ENCODE measurements at places on chromosomes 3 and 15. TPM values are rescaled to one million over a fixed set of nuclear protein-coding genes. Genes with fewer than 3 reads are reported as not detected.

- no peak overlapping the region for H3K27ac ChIP-seq
- H3K4me1 ChIP-seq, result no peaks in the 10 kb centered on the region
- no peaks in the 10 kb centered on the region for H3K36me3 ChIP-seq
- DNase-seq, result no peak
- no peak overlapping the region for H3K4me3 ChIP-seq
These were observed 28.4 kb downstream of the SRPRB start for GRCh38 chr3:133833880-133834620.

- H3K4me3 ChIP-seq, result no peak overlapping the region
- H3K4me1 ChIP-seq, result peaks cover 9% of the 10 kb centered on the region
- H3K27me3 ChIP-seq, result no peaks in the 10 kb centered on the region
- H3K27ac ChIP-seq, result peak overlapping the region; percentile 65
- DNase-seq, result no peak
These were observed 773 bp downstream of the ANKRD28 start for GRCh38 chr3:15796771-15797641.

The SLC51A gene
- total RNA-seq, result not detected

The SLC22A13 gene
- total RNA-seq, result 0.63 TPM

GRCh38 chr15:77627581-77627980 lies 5.1 kb downstream of the LINGO1 start:
- no peak overlapping the region for H3K4me3 ChIP-seq
- H3K27ac ChIP-seq, result no peak overlapping the region
- DNase-seq, result no peak
- H3K36me3 ChIP-seq, result no peaks in the 10 kb centered on the region
- H3K4me1 ChIP-seq, result peaks cover 14% of the 10 kb centered on the region

The LIPC gene
- total RNA-seq, result 17.6 TPM

The AGBL1 gene
- not detected for total RNA-seq

GRCh38 chr3:124118397-124118796 lies 126.5 kb upstream of the ROPN1 start:
- H3K4me3 ChIP-seq, result no peak overlapping the region
- no peaks in the 10 kb centered on the region for H3K27me3 ChIP-seq
- H3K36me3 ChIP-seq, result no peaks in the 10 kb centered on the region
- DNase-seq, result no peak

DNA sequence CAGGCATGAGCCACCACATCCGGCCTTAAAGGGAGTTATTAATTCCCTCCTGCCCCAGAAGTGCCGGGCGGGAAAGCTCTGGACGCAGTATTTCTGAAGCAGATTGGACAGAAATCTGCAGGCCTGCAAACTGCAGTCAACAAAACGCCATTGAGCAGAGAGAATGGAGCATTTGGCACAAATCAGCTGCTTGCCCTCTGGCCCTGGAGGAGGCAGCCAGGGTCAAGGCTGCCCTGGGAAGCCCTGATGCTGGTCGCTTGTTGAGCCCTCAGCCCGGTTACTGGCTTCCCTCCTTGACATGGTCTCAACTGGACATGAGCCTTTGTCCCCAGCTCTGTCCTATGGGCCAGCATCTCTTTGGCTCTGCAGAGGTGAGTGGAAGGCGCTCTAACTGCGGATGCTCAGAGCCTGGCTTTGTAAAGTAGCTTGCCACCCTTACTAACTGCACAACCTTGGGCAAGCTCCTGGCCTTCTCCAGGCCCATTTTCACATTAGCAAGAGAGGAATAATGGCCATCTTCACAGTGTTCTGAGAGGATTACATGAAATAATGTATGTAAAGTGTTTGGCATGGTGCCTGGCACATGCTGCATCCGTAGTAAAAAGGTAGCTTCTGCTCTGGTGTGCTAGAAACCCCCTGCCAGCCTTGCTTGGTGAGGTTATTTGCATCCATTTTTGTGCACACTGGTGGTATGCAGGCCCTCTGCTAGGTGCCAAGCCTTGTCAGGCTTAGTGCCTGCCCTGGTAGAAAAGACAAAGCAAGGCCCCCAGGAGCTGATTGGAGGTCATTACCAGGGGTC lies 4.1 kb downstream of the SEMA4B start:
- no peaks in the 10 kb centered on the region for H3K36me3 ChIP-seq
- no peak for DNase-seq
- H3K4me3 ChIP-seq, result no peak overlapping the region
- no peak overlapping the region for H3K27ac ChIP-seq

DNA sequence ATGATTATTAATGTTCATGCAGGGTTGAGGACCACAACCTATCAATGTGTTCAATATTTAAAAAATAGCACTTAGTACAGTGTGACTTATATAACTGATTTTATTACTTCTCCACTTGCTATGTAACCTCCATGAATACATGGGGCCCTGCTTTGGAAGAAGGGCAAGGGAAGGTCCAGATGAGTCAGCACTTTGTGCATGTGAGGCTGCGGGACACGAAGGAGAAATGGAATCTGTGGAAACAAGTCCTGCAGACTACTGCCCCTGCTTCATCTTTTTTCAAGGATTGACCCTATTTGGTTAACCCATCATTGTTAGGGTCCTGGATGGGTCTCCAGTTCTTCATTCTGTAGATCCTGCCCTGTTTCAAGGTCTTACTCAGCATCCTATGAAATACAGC lies 1.6 kb downstream of the NXPE3 start:
- no peak overlapping the region for H3K4me3 ChIP-seq
- DNase-seq, result no peak
- H3K27me3 ChIP-seq, result no peaks in the 10 kb centered on the region

GRCh38 chr3:169822540-169822939 lies 9.8 kb upstream of the LRRC34 start:
- H3K4me1 ChIP-seq, result no peaks in the 10 kb centered on the region
- H3K36me3 ChIP-seq, result no peaks in the 10 kb centered on the region
- DNase-seq, result no peak
- no peaks in the 10 kb centered on the region for H3K27me3 ChIP-seq
- H3K4me3 ChIP-seq, result peak overlapping the region; percentile 41

GRCh38 chr15:28979208-28979841 lies 93.6 kb downstream of the APBA2 start:
- DNase-seq, result no peak
- no peaks in the 10 kb centered on the region for H3K36me3 ChIP-seq
- H3K27me3 ChIP-seq, result no peaks in the 10 kb centered on the region

- H3K36me3 ChIP-seq, result no peaks in the 10 kb centered on the region
- H3K27me3 ChIP-seq, result no peaks in the 10 kb centered on the region
- H3K27ac ChIP-seq, result no peak overlapping the region
- H3K4me1 ChIP-seq, result peaks cover 8% of the 10 kb centered on the region
- DNase-seq, result no peak
- no peak overlapping the region for H3K4me3 ChIP-seq
These were observed 112.2 kb upstream of the RBMS3 start for GRCh38 chr3:29168696-29169095.

DNA sequence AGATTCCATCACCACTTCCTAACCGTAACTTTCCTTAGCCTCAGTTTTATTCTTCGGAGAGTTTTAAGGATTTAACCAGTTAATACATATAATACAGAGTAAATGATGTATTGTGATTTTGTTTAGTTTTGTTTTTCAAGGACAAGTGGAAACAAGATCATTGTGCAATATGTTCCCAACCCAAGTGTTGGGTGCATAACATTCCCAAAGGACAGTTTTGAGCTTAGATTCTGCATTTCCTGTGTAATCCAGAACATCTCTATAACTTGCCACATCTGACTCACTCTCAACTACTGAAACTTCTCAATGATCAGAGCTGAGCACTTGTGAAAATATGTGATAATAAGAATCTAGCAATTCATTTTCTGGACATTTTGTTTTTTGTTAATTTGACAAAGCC lies 466.1 kb upstream of the PPP2R3A start:
- H3K4me3 ChIP-seq, result no peak overlapping the region
- no peaks in the 10 kb centered on the region for H3K36me3 ChIP-seq
- H3K27me3 ChIP-seq, result no peaks in the 10 kb centered on the region
- H3K27ac ChIP-seq, result no peak overlapping the region

GRCh38 chr3:113070681-113071113 lies 79.9 kb downstream of the GTPBP8 start:
- H3K4me1 ChIP-seq, result no peaks in the 10 kb centered on the region
- no peaks in the 10 kb centered on the region for H3K27me3 ChIP-seq
- no peaks in the 10 kb centered on the region for H3K36me3 ChIP-seq
- H3K27ac ChIP-seq, result no peak overlapping the region
- no peak for DNase-seq

The GOLGA8S gene
- not detected for total RNA-seq

- H3K27me3 ChIP-seq, result no peaks in the 10 kb centered on the region
- no peak overlapping the region for H3K4me3 ChIP-seq
- H3K4me1 ChIP-seq, result peaks cover 50% of the 10 kb centered on the region
- no peak for DNase-seq
- H3K36me3 ChIP-seq, result no peaks in the 10 kb centered on the region
These were observed 137.0 kb upstream of the UBP1 start for GRCh38 chr3:33577173-33577572.

The GOLGA8Q gene
- total RNA-seq, result not detected

The TM4SF18 gene
- total RNA-seq, result not detected

GRCh38 chr15:88625943-88626741 lies 5.0 kb downstream of the AEN start:
- H3K4me1 ChIP-seq, result peaks cover 7% of the 10 kb centered on the region
- H3K27ac ChIP-seq, result no peak overlapping the region
- no peaks in the 10 kb centered on the region for H3K36me3 ChIP-seq
- H3K4me3 ChIP-seq, result no peak overlapping the region
- no peaks in the 10 kb centered on the region for H3K27me3 ChIP-seq

The PLOD2 gene
- 53.1 TPM for total RNA-seq

DNA sequence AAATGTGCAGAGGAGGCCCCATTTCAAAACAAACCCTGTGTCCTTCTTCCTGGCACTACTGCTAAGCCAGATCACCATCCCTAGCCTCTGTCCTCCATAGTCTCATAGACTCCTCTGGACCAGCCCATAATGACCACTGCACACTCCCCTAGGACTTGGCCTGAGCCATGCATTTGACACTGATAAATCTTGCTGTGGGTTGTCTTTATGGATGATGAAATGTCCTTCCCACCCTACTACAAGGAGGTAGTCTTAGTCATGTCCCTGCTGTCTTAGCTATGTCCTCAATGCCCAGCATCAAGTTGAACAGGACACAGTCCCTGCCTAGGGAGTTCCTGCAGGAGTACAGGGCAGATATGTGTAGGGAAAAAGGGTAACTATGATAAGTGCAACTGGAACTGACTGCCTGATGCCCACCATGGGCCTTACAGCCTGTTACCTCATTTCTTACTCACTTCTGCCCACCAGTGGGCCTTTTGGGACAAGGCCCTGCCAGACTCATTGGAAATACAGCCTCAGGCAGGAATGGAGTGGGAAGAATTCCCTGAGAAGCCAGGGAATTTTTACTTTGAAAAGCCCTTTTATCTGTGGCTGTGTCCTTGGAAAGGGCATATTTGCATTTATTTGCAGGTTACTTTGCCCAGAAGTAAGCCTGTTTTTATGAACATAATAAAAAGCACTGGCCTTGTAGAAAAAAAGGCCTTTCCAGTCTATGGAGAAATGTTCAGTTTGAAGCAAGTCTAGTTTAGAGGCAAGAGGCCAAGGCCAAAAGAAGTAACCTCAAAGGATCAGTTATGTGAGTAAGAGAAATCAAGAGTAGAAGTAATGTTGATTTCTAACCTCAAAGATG lies 199.6 kb upstream of the EIF1B start:
- no peaks in the 10 kb centered on the region for H3K4me1 ChIP-seq
- H3K27ac ChIP-seq, result no peak overlapping the region
- H3K4me3 ChIP-seq, result no peak overlapping the region
- H3K27me3 ChIP-seq, result no peaks in the 10 kb centered on the region
- peak; percentile 38 for DNase-seq
- no peaks in the 10 kb centered on the region for H3K36me3 ChIP-seq
